AG09309 (cell line): ENCODE measurements at places on chromosomes 12 and 14.

- DNase-seq: no peak
Measured at GRCh38 chr12:88953029-88953586, 372.8 kb upstream of the KITLG start.

DNA sequence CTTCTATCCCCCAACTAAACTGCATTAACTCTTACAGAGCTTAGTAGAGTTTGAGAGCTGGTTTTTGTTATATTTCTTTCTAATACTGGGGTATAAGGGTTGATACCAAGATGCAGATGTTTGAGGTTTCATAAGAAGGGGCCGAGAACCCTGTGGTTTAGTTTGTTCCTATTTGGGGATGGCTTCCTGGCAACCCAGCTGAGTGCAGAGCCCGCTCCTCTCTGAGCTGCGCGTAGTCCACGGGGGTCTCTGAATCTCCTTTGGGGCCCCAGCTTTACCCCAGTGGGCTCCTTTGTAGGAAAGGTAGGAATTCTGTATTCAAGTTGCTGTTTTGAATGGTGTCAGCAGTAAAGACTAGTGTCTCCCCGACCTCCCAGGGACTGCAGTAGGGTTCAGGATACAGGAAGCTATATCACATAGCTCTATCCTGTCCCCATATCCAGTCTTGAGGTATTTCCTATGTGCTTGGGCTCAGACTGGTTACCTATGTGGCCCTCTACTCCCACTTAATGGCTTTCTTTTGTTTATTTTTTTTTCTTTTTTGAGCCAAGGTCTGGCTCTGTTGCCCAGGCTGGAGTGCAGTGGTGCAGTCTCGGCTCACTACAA, 25.4 kb downstream of the PLXNC1 start:
- no peak for DNase-seq

- DNase-seq: no peak
Measured at GRCh38 chr14:28308734-28309133, 457.9 kb upstream of the FOXG1 start.

DNA sequence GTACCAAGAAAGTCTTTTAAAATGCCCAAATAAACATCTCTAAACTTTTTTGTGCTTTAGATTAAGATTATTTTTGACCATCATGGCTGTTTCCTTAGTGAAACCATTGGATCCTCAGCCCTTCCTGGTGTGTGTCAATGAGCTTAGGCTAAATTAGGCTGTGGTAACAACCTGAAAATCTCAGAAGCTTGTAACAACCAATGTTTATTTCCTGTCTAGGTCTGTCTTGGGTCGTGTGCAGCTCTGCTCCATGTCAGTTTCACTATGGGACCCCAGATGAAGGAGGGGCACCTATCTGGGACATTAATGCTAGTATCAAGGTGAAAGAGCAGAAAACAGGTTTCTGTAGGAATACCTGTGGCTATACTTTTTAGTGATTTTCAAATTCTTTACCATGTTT, 49.9 kb downstream of the KCNMB4 start:
- no peak for DNase-seq

- no peak for DNase-seq
Measured at GRCh38 chr12:124109760-124110159, 136.7 kb downstream of the ZNF664 start.
